ENCODE measurements at places on chromosomes 2 and 18.

GRCh38 chr2:207334624-207335371 is 169.1 kb upstream of the KLF7 start:
- DNase-seq: no peak

DNA sequence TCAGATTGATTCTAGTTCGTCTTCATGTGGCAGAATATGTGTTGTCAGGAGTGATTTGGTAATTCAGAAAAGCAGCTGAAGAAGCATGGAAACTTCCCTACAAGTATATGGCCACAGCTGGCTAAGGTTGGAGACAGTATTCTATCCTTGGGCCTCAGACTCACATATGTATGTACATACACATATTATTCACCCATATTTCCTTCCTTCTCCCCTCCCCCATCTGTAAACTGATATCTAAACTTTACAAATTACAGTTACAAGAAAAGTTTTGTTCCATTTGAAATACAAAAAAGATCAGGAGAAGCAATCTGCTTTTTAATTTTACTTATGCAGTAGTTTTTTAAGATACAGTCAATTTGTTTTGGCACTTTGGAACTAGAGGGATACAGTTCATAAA is 3.1 kb downstream of the SP3 start:
- DNase-seq: no peak

- DNase-seq: no peak
Observed at GRCh38 chr18:33560686-33561370, 17.2 kb upstream of the ASXL3 start.

DNA sequence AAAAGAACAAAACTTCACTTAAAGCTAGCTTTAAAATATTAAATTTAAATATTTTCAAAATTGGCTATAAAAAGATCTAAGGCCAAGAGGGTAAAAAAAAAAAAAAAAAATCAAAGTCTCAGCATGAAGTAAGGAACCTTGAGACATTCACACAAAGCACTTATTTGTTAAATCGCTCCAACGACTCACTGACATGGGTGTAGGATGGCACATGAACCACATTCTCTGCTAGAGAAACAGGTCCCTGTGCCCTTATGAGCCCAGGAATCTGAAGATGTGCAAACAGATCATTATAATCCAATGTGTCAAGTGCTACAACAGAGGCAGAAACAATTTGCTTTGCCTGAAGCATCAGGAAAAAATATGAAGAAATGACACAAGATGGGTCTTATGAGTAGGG is 13.8 kb downstream of the LAPTM4A start:
- no peak for DNase-seq

- no peak for DNase-seq
Observed at GRCh38 chr18:61784834-61785233, 108.0 kb downstream of the RNF152 start.

DNA sequence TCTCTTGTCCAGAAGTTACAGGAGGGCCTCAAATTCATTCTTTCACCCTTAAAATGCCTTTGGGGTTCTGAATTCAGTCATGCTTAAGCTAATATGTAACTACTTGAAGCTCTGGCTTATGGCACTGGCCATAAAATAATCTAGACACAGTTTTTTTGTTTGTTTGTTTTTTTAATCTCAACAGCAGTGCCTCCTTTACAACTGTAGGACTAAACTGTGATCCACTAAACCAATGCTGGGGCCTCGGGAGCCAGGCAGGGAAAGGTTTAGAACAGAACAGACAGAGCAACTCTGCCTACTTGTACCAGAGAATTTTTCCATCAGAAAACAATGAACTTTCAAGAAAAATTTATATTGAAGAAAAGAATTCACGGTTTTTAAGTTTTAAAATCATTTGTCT is 1.7 kb downstream of the STAM2 start:
- DNase-seq: no peak

DNA sequence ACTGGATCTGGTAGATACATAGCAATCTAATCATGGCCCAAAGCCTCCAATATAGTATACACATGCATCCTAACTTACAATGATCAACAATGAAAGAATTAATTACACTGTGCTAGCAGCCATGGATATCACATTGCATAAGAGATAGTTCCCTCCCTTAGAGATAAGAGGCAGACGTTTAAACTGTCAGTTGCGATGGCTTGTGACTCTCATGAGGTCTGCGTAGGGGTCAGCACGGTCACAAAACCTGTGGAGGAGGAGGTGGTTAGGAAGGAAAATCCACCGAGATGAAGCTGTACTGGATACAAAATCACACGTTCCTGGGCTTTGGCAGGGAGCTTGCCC is 800 bp upstream of the RALB start:
- DNase-seq: no peak

GRCh38 chr2:24334245-24334633 is 26.1 kb downstream of the ITSN2 start:
- no peak for DNase-seq

- DNase-seq: peak; percentile 71
Observed at GRCh38 chr2:37784759-37785149, 113.3 kb upstream of the CDC42EP3 start.

DNA sequence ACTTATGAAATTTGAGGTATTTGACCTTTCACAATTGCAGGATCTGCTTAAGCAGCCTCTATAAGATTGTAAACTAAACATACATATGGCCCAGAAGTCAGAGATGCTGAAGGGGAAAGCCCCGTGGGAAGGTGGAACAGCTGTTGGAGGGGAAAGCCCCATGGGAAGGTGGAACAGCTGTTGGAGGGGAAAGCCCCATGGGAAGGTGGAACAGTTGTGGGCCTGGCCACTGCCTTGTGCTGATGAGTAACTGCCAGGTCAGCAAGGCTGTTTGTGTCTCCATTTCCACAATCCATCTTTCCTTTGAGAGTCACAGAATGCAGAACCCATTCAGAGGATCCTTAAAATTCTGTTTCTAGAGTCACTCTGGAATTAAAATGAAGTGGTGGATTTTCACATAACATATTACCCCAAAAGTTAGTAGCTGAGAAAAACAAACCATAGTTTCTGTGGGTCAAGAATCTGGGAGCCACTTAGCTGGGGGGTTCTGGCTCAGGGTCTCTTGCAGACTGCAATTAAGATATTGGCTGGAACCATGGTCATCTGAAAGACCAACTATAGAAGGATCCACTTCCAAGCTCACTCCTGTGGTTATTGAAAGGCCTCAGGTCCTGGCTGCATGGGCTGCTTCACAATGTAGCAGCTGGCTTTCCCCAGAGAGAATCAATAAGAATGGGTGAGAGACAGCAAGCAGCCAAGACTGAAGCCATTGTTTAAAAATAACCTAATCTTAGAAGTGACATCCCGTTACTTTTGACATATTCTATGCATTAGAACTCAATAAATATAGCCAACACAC is 86.6 kb upstream of the CAVIN2 start:
- DNase-seq: no peak

GRCh38 chr2:8986327-8986976 is 17.0 kb downstream of the MBOAT2 start:
- DNase-seq: no peak

DNA sequence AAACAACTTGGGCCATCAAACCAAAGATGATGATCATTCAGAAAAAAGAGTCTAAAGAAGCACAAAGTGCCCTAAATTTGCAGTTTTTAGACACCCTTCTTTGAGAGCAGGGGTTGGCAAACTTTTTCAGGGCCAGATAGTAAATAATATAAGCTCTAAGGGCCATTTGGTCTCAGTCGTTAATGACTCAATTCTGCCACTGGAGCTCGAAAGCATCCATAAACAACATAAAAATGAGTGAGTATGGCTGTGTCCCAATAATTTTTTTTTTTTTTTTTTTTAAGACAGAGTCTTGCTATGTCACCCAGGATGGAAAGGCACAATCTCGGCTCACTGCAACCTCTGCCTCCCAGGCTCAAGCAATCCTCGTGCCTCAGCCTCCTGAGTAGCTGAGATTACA is 152.3 kb downstream of the DTNB start:
- DNase-seq: no peak

DNA sequence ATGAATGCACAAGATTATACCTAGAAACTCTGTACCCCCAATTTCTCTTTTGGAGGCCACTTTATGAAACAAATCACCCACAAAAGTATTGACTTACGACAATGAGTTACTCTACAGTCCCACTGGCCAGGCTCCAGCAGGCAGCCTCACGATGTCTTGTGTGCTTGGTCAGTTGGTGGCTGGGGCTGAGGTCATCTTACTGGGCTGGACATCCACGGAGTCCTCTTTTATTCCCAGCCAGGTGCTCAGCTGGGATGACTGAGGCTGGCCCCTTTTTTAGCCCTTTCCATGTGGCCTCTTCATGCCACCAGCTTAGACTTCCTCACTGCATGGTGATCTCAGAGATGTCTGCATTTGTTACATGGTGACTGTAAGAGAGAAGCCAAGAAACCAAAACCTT is 8.9 kb upstream of the ID2 start:
- no peak for DNase-seq

GRCh38 chr2:16665748-16666448 is at the start of gene CYRIA:
Gene CYRIA, minus strand, starts transcription at chr2:16665834. Its CDS starts 77,715 bp downstream, at chr2:16588119.
- no peak for DNase-seq

DNA sequence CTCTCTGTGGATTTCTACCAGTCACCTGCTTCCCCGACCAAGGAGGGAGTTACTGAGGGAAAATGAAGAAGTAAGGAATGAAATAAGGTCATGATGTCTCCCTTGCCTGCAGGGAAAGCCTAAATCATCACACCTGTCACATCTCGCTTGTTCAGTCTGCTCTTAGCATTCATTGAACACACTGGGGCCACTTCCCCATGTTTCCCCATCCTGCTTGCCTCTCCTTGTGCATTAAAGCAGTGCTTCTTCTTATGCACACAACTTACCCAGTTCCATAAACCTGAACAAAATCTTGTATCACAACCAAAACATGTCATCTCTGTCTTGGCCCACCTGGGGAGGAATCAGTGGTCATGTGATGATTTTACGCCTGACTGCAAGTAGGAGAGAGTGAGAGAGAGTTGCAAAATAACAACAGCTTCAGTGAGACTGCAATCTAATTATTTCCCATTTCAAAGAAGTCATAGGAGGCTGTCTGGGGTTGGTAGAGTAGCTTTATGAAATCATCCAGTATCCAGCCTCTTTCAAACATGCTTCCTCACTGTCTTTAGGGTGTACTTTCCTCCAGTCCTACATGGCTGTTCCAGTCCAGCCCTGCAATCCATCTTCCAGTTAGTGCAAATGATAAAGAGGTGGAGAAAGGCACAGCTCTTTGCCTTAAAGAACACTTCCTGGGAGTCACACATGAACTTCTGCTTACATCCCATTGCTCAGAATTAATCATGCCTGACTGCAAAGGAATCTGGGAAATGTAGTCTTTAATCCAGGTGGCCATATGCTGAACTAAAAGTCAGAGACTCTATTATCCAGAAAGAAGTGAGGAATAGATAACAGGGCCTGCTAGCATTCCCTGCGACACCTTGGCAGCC is 220.1 kb downstream of the HAUS1 start:
- DNase-seq: no peak

GRCh38 chr18:28855989-28856388 is 679.1 kb upstream of the CDH2 start:
- DNase-seq: no peak

GRCh38 chr2:180572346-180572745 is 408.1 kb upstream of the UBE2E3 start:
- no peak for DNase-seq

DNA sequence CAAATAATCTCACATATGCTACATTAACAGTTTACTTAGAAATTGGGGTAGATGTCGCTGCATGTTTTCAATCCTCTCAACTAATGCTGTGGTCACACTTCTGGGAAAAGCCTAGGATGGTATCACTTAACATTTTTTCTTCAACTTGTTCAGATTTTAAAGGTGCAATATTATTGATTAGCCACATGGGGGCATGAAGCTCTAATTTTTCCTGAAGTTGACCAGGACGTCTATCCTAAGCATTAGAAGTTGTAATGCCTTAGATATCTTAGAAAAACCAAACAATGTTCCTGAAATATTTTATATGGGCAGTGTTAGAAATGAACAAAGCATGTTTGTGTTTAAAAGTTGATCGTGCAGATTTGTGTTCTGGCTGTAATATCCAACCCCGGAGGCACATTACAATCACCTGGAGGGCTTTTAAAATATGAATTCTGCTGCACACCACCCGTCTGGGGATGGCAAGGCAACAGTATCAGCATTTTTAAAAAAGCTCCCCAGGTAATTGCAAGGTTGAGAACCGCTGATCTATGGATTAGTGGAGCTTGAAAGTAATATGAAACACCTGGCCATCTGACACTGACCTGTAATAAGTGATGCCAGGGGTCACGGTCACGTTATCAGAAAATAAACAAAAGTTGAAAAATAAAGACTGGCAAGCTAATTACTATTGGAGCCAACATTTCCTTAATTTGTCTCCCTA is 100.5 kb upstream of the LMAN1 start:
- DNase-seq: peak; percentile 63

DNA sequence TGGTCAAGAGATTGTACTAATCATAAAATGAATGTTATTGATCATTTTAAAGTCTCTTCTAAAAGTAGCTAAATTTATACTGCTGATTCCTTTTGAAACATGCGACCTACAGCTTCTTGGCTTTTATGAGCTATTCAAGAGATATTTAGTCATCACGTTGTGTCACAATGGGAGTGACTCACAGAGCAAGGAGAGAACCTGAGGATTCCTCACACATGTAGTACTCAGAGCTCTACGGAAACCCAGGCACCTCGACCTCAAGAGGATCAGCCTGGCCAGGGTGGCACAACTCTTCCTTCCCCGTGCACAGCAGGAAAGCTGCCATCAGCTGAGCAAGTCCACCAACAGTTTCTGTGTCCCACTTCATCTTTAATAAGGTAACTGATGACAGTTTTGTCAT is at the start of gene DHRS9:
Gene DHRS9, plus strand, starts transcription at position 223 of the 400 bp plus-strand sequence. CDS start 12,019 bp downstream, outside the sequence.
- no peak for DNase-seq

GRCh38 chr18:65025756-65026155 is 725.1 kb upstream of the CDH7 start:
- no peak for DNase-seq

GRCh38 chr18:73987247-73987980 is 160.2 kb downstream of the FBXO15 start:
- no peak for DNase-seq

GRCh38 chr2:96264086-96264485 is 1.7 kb downstream of the TMEM127 start:
- DNase-seq: no peak

DNA sequence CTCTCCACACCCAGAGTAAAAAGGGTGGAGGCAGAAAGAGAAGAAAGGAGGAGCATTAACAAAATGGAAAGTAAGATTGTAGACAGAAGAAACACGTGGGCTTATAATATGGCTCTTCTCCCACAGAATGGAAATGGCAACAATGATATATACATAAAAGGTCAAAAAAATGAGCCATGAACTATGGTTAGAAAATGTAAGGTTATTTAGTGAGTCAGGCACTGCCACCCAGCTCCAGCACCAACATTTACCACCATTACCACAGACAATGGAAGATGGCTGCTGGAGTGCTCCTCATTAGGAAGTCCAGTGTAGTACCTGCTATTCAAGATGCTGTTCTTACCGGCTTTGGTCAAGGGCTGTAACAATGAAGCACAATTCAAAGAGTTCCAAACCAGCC is 258.0 kb downstream of the ZEB2 start:
- no peak for DNase-seq

DNA sequence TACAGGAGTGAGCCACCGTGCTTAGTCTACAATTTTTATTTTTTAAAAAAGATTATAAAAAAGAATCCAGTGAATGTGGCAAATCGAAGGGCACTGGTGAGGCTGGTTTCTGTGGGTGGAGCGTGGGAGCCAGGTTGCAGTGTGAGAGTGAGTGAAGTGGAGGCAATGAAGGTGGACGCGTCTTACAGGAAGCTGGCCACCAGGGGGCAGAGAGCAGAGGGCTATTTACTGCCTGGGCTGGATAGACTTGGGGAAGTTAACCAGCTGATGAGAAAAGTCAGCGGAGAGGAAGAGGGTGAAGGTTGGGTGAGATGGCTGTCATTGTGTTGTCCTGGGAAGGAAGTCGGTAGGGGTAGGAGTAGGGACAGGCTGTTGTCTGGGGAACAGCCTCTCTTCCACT is 6.8 kb downstream of the SCTR start:
- DNase-seq: peak; percentile 17
